ENCODE measurements at places on chromosomes 7 and 10.

DNA sequence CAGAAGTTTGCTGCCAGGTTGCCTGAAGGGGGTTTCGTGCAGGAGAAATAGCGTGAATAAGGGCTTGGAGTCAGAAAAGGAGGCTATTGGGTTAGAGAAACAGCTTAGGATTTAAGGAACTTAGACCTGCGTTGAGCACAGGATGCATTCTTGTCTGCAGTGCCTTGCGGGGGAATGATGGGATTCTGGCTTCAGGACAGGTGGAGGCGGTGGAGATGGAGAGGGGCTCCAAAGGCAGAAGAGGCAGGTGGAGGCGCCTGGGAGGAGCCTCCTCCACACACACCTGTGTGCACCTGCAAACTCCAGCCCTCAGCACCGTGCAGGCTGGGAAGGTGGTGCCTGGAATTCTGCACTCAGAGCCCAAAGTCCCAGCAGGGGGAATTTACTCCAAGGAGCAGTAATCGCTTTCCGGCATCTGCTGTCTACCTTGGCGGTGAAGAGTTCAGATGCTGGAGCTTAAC lies 1.8 kb downstream of the CLIP2 start:
- no peak for DNase-seq

GRCh38 chr7:85226361-85227085 lies 39.7 kb upstream of the SEMA3D start:
- no peak for DNase-seq

- DNase-seq, result no peak
Observed at GRCh38 chr7:1020849-1021251, 23.5 kb upstream of the GPR146 start.

- DNase-seq, result no peak
Observed at GRCh38 chr7:151795168-151795811, 81.6 kb downstream of the PRKAG2 start.

- DNase-seq, result no peak
Observed at GRCh38 chr7:128911423-128912031, 1.0 kb upstream of the KCP start.

- no peak for DNase-seq
Observed at GRCh38 chr10:118557946-118558345, 37.5 kb downstream of the PRLHR start.

GRCh38 chr10:43961523-43962345 lies 313.1 kb upstream of the ZNF32 start:
- no peak for DNase-seq

- DNase-seq, result no peak
Observed at GRCh38 chr10:98097616-98098015, 36.8 kb upstream of the R3HCC1L start.

- no peak for DNase-seq
Observed at GRCh38 chr10:89153971-89154370, 53.1 kb downstream of the CH25H start.

DNA sequence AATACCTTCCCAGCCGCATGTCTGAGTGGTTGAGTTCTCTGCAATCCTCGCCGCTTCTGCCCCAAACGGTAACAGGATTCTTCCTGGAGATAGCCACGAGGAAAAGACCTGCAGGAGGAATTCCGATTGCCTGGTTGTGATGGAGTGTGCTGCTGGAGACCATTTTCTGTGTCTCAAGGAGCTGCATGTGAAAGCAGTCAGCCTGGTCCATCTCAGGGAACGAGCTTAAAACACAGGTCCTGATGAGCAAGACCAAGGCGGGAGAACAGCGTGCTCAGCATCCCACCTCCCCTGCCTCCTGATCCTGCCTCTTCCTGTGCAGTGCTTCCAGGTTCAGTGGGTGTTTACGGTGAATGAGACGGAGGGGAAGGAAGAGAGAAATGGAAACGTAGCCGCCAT lies 26.5 kb downstream of the VIPR2 start:
- no peak for DNase-seq

DNA sequence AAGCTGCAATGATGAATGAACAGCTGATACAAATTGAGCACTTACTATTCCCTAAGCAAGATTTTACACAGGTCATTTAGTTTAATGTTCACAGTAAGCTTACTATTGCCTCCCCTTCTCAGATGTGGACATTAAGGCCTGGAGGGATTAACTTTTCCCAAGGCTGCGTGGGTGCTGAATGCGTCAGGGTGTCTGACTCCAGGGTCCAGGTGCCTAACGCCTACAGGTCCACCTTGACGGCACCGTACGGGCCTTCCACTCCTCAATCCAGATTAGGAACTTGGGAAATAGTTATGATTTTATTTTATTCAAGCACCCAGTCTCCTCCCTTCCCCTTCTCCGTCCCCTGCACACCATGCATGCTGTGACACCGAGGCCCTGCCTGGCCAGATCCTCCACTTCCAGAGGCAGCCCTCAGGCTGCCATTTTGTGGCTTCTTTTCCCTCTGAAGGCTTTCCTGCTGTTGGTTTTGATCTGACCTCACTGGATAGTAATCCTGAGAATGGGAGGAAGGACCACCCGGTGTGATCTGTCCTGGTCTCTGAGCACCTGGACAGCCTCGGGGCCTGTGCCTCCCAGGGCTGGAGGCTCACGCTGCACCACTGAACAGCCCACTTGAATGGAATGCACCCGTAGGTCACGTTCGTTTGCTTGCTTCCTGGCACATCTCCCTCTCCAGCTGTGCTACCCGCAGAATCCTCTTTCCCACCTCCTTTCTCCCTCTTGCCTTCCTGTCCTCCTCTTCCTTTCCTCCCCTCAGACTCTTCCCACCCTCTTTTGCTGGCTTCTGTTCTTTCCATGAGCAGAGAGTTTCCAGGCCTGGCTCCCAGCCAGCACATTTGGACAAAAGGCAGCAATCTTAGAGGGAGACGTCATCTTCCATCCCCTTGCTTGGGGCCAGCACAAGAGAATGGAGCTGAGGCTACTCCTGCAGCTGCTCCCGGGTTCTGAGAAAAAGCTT lies 14.4 kb downstream of the DENND2A start:
- peak; percentile 97 for DNase-seq

GRCh38 chr10:113108948-113109347 lies 158.9 kb downstream of the TCF7L2 start:
- DNase-seq, result no peak

DNA sequence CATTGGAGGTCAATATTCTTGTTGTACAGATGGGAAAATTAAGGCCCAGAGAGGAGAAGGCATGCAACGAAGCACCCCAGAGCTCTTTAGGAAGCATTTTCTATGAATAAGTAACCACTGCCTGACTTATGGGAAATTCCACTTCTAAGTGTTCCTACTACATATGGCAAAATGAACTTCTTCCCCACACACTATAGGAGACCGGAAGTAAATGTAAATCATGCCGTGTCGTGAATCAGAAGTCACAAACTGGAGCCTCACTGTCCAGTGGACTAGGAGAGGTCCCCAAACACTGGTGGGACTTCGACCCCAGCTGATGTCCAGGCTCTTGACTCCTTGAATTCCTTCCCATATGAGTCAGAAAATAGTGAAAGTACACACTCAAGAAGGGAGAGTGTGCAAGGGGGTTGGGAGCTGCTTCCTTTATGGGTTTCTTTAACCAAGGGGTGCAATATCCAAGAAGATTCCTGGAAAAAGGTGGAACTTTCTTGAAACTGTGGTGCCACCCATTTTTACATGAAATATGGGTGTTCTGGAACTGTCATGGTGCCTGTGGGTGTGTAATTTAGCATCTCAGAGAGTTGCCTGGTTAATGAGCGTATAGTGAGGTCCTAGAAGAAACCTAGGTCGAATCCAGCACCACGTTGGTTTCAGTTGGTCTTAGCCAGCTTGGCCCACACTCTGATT lies 6.7 kb downstream of the RASSF4 start:
- peak; percentile 28 for DNase-seq

- DNase-seq, result no peak
Observed at GRCh38 chr7:43505412-43505811, 77.5 kb upstream of the STK17A start.

DNA sequence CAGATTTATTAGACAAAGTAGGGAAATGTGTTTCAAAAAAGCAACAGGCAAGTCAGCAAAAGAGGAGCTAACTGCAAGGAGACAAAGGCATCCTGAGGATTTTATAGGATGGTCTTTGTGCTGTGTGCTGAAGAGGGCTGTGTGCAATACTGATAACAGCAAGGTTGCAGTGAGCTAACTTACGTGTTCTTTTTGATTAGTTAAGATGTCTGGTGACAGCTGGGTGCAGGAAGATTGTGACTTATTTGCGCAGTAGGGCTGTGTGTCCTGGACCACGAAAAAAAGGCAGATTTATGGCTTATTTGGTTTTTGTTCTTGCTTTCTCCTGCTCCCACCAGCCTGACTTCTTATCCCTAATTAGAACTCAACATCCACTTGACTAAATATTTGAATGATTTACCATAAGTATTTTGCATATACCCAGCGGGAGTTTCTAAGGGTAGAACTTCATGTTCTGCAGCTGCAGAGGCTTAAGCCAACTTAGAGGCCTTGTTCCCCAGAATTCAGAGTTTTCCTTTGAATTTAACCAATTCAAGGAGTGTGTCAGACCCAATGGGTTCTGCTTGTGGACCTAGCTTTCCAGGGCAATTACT lies 119.0 kb downstream of the ANKRD26 start:
- DNase-seq, result no peak

DNA sequence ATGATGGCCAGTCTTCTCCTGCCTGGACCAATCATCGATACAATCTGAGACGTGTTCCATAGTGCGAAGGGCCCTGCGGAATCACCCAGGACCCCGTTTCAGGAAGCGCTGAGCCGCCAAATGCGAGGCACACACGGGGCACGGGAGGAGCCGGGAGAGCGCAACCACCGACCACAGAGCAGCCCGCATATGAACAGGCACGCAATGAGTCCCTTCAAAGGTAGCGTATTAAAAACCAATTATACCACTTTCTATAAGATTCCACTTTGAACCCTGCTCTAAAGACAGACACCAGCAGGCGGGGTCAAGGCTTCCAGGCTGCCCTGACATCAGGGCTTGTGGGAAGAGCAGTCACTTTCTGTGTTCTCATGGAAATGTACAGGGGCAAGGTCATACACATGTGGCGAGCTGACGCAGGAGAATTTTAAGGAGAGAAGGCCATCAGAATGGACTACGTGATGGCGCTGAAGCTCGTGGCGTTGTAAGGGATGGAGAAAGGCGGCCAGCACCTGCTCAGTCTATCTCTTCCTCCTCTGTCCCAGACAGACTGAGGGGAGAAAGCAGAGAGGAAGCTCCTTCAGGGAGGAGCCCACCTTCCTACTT lies 46.2 kb downstream of the AMZ1 start:
- no peak for DNase-seq

DNA sequence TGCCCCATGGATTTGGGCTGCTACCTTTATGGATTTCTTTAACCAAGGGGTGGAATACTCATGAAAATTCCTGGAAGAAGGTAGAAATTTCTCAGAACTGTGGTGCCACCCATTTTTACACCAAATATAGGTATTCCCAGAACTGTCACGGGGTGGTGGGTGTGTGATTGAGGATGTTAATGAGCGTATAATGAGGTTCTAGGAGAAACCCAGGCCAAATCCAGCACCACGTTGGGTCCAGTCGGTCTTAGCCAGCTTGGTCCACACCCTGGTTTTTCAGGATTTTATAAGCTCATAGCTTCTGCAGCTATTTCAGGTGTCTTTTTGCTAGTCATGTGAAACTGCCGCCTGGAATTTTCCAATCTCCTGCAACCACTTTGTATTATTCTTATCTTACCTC lies 83.3 kb downstream of the HECW1 start:
- no peak for DNase-seq

DNA sequence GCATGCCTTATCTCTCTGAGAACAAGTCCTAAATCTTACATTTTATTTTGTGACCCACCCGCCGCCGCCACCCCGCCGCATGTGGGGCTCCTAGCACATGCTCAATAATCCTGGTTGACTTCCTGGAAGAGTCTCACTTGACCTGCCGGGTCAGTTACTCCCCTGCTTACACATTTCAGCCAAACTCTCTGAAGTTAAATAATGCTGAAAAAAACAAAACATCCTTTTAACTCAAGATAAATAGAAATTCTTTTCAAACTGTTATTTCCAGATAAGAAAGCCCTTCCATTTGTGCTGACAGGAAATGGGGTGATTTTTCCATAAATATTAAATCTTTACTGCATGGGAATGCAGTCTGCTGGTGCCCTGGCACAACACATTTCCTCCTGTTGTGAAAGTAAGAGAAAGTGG lies 123.5 kb downstream of the ABLIM1 start:
- DNase-seq, result no peak

DNA sequence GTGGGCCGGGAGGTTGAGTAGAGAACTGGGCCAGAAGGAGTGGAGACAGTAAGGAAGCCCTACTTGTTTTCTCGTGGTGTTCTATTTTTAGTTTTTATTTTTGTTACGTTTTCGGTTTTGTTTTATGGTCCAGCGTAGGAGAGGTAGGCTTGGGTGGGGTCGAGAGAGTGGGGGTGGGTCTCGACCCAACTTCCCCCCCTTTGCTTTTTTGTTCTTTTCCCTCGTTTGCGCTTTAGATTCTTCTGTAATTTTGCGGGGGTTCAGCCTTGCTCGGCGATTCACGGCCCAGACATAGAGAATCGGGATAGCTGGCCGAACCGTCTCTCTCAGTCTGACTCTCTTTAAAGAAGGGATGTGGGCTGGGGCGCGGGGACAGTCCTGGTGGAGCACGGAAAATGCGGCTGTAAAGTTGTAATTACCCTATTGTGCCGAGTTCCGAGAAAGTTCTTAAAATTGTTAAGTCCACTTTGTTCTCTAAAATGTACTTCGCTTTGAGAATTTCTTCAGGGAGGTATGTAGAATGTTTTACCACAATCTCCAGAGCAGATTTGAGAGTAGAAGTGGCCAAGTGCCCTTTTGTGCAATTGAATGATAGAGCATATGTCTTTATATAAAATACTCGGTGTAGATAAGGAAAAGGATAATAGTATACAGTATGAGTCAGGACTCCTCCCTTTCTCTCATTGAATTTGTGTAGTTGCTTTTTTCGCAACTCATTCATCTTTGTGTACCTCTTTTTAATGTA lies 816 bp downstream of the DMTF1 start:
- DNase-seq, result peak; percentile 46

DNA sequence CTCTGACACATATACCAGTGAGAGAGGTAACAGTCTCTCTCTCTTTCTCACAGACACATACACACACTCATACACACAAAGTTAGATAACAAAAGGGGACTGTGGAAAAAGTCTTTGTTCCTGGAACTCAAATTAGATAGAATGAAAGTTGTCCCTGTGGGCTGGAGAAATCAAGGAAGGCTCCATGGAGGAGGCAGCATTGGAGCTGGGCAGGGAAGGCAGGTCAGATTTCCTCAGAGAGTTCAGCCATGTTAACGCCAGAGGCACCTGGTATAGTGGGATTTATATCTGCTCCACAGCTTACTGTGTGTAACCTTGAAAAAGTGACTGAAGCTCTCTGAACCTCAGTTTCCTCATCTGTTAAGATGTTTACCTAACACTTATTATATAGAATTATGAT lies 38.7 kb downstream of the LDB3 start:
- DNase-seq, result no peak

DNA sequence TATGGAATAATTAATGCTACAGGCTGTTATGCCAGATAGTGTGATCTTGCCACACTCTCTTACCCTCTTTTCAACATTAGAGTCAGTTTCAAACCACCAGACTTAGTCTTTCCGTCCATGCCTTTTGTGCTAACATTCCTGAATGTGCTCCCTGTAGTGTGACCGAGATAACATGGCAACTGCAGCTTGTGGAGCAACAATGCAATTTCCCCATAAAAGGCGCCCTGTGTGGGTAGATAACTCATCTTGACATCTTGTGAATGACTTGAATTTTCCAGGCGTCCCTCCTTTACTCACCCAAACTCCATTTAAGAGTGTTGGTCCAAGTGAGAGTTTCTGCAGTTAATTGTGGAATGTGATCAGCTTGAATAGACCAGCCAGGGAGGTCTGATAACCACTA lies 99.6 kb downstream of the DNAH11 start:
- DNase-seq, result no peak
